ENCODE measurements at places on chromosomes 2 and 18. TPM values are rescaled to one million over a fixed set of nuclear protein-coding genes. Genes with fewer than 3 reads are reported as not detected.

- no peak for DNase-seq
Measured at GRCh38 chr2:157124731-157125130, 132.8 kb upstream of the GALNT5 start.

- DNase-seq, result no peak
Measured at GRCh38 chr2:80058562-80058961, 246.0 kb downstream of the LRRTM1 start.

DNA sequence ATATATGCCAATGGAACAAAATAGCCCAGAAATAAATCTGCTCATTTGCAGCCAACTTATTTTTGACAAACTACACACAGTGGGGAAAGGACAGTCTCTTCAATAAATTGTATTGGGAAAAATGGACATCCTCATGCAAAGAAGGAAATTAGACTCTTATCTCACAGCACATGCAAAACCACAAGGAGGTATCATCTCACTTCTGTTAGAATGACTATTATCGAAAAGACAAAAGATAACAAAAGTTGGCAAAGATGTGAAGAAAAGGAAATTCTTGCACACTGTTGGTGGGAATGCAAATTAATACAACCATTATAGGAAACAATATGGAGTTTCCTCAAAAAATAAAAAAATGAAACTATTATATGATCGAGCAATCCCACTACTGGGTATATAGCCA lies 16.3 kb upstream of the WDR75 start:
- DNase-seq, result no peak

CRYBA2 gene
- total RNA-seq, result not detected

GRCh38 chr2:226364217-226364616 lies 435.4 kb downstream of the IRS1 start:
- no peak for DNase-seq

GRCh38 chr2:200042102-200042735 lies 86.8 kb downstream of the MAIP1 start:
- no peak for DNase-seq

- no peak for DNase-seq
Measured at GRCh38 chr18:58097907-58098166, 53.8 kb downstream of the NEDD4L start.

PROC gene
- total RNA-seq, result not detected

All from frontal cortex (tissue), 4 donors.